ENCODE measurements at places on chromosomes 5 and 9. TPM values are rescaled to one million over a fixed set of nuclear protein-coding genes. Genes with fewer than 3 reads are reported as not detected.

DNA sequence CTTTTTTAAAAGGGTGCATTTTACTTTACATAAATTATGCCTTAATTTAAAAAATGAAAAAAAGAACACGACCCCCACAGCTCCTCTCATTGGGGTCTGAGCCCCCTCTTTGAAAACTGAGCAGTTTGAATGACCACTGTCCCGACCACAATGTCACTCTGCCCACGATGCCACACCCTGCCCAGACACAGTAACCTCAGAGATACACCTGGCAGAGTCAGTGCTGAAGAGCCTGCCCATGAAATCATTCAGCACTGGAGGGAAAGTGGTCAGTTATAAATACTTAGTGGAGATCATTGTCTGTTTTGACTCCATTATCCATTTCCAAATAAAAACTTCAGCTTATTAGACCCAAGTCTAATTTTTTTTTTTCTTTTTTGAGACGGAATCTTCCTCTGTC lies 49.3 kb downstream of the DNAJC21 start:
- no peak for DNase-seq

GRCh38 chr9:121216271-121216805 lies 14.7 kb upstream of the RAB14 start:
- no peak for DNase-seq

DNA sequence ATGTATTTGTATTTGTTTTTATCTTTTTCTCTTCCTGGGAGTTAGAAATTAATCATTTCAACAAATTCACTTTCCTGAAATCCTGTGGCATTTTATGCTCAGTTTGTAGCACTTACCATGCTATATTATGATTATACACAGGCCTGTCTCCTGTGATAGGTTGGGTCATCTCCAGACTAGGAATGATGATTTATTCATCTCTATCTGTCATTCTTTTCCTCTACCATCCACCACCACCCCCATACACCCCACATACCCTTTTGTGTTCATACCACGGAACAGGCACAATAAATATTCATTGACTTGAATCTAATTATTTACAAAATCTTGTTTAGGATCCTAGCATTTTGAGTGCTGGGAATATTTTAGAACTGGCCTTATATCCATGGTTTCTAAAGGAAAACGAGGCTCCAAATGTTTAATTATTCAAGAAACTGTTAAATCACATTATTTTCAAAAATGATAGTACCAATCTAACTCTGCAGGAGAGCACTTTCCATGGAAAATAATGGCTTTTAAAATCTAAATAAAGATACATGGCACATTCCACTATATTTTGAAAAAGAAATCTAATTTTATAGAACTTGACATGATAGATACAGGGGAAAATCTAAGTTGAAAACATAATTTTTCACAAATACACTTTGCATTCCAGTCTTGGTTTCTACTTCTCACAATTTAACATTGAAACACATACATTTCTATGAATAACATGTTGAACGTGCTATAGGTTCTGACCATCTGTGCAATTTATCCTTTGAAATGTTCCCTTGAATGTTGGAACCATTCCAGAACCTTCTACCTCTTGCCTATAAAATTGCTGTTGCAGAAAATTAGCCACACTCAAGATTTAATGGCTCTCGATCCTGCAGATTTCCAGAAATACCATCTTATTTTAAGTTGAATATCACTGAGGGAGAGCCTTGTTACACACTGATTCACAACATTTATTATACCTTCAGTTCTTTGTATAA lies 89.3 kb downstream of the STARD4 start:
- no peak for DNase-seq

GRCh38 chr9:80369641-80370040 lies 797.9 kb downstream of the TLE4 start:
- DNase-seq, result no peak

DNA sequence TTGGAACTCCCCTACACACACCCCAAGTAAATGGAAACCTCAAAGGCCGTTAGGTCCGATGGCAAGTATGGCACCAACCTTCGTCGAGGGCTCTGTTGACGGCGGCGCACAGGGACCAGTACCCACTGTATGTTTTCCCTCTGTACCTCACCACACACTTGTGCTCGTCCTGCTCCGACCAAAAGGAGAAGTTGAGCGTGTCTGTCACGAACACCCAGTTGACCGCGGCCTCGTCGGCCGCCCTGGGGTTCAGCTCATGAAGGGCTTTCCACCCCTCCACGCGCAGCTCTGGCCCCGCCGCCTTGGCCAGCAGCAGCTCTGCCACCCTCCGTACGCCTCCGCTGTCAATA lies 24.0 kb downstream of the HNRNPK start:
- no peak for DNase-seq

EGFLAM gene
- total RNA-seq, result 0.63 TPM

PCDHGA2 gene
- 0.10 TPM for total RNA-seq

CCDC192 gene
- total RNA-seq, result not detected

- no peak for DNase-seq
These were observed 149.6 kb downstream of the SNX18 start for GRCh38 chr5:54667136-54667535.

PCDHGC3 gene
- 36.1 TPM for total RNA-seq

BNC2 gene
- total RNA-seq, result 0.85 TPM

PALM2AKAP2 gene
- 8.9 TPM for total RNA-seq

- DNase-seq, result peak; percentile 80
These were observed 10.1 kb downstream of the EEIG1 start for GRCh38 chr9:127970401-127971313.

DNA sequence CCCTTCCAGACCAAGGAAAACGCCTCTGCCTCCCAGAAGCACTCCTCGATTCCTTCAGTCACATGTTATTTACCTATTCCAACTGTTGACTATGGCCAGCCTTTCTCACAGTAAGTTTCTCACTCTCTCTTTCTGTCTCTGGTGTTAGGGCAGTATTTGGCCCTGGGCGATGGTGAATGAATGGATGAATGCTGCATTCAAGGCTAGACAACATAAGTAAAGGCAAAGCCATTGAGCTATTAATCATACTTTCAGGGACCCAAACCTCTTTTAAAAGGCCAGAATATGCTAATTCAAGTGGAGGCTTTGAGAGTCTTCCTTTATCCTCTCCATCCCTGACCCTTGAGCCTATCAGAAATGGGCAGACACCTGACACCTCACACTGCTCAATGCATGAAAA lies 78.5 kb downstream of the SEC61B start:
- no peak for DNase-seq

- DNase-seq, result no peak
These were observed 714 bp upstream of the CETN3 start for GRCh38 chr5:90410178-90410762.

DNA sequence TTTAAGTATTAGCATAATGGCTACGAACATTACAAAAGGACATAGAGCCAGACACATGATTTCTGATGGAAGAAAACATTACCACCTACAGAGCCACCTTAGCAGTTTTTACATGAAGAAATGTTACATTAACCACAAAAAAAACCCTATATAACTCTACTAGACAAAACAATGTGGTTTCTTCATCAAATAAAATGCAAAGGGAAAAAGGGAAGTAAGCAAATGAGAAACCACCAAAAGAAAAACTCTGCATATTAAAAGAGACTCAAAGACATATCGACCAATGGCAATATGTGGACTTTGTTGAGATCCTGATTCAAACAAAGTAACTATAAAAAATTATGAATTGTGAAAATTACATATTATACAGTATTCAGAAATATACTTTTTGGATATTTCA lies 132.7 kb downstream of the TSSK1B start:
- DNase-seq, result no peak

GRCh38 chr5:71586052-71586940 lies 844 bp upstream of the MCCC2 start:
- DNase-seq, result peak; percentile 38

PCDHA9 gene
- total RNA-seq, result not detected

MARCOL gene
- total RNA-seq, result not detected

C9 gene
- total RNA-seq, result not detected

DNA sequence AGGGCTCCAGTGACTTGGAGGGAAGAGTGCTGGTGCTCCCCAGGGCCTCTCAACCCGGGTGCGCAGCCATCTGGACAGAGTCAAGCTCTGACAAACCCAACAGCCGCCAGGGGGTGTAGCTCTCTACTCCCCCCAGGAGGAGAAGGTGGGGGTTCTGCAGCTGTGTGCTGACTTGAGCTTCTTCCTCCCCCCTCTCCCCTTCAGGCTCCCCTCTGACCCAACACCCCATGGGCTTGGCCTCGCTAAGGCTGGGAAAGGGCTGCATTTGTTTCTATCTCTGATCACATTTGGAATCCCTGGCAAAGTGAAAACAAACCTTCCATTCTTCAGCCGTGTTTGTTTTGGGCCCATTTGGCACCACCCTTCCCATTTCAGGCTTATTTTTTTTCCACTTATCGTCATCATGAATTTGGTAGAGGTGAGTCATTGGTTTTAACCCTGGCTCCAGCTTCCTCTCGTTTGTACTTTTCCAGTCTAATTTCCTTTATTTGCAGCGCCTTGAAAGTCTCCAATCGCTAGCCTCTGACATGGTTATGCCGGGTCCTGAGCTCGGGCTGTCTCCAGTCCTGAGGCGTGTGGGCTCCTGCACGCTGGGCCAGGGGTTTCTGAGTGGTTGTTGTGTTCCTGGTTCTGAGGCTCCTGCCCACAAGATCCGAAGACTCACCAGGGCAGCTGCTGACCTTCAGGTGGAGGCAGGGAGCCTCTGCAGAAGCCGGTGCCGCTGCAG lies 36.1 kb downstream of the DAP start:
- DNase-seq, result peak; percentile 81

DNA sequence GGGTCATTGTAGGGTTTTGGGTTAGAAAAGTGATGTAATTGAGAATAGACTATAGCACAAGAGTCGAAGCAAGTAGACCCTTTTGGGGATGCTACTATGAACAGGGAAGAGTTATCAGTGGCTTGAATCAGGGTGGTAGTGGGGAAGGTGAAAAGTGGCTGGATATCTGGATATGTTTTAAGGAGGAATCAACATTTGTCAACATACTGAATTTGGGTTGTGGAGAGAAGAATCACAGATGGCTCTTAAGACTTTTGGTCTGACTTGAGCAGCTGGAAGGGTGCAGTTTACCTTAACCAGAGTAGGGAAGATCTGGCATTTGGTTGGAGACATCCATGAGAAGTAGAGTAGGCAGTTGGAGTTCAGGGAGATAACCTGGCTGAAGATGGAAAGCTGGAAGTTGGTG lies 38.5 kb upstream of the FCHO2 start:
- no peak for DNase-seq

- peak; percentile 59 for DNase-seq
These were observed 34.9 kb downstream of the ZNF354A start for GRCh38 chr5:178695556-178695955.

GRCh38 chr9:126490871-126491567 lies 122.7 kb upstream of the LMX1B start:
- DNase-seq, result no peak

DNA sequence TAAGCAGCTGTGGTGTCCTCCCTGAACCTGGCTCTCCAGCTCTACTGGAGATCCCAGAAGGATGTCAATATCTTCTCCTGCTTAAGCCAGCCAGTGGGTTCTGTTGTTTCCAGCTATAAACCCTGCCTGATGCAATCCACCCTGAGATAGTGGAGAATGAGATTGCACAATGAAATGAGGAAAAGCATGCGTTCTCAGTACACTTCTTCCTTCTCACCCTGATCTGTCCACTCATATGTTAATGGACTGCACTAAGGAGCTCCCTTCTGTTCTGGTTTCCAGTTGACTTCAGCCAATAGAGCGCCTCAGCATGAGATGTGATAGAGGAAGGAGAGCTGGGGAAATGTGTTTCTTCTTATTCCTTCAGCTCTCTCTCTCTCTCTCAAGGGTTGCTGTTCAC lies 40.0 kb upstream of the CDH6 start:
- DNase-seq, result no peak

DNA sequence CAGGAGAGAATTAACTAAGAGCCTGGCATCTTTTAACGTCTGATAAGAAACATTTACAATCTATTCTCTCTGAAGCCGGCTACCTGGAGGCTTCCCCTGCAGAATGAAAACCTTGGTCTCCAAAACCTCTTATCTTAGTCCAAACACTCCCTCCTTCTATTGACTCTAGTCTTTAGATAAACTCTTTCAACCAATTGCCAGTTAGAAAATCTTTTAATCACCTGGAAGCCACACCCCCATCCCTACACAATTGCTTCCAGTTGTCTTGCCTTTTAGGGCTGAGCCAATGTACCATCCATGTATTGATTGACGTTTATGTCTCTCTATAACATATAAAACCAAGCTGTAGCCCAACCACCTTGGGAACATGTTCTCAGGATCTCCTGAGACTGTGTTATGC lies 1343.1 kb upstream of the C9orf72 start:
- DNase-seq, result no peak

RPL37 gene
- 2,276 TPM for total RNA-seq

F12 gene
- total RNA-seq, result 9.7 TPM

FOXB2 gene
- not detected for total RNA-seq

DNA sequence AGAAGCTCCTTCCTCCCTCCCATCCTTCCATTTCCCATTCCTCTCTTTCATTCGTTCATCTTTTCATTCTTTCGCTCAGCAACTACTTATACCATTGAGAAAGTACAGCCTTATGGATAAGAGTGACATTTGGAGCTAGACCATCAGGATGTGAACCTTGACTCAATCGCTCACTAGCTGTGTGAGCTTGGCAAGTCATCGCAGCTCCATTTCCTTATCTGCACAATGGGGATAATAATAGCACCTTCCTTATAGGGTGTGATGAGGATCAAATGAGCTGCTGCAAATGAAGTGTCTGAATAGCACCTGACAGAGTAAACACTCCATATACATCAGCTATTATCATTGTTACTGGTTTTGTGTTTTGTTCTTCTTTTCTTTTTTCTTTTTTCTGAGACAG lies 28.1 kb upstream of the SYNPO start:
- DNase-seq, result no peak

DNA sequence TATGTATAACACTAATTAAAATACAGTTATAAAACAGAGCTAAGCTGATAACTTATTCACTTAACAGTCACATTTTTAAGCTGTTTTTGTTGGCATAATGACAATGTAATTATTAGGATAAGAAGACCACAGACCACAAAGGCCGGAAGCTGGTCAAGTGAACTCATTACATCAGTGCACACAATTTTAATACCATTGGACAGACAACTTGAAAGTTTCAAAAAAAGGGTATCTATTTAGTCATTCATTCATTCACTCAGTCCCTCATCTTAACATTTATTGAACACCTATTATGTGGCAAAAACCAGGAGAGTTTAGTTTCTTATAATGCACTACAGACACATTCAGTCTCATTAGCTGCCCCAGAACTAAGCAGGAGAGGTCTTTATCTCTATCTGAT lies 11.6 kb downstream of the ERP44 start:
- no peak for DNase-seq

- DNase-seq, result no peak
These were observed 694 bp upstream of the UAP1L1 start for GRCh38 chr9:137076636-137077009.

DNA sequence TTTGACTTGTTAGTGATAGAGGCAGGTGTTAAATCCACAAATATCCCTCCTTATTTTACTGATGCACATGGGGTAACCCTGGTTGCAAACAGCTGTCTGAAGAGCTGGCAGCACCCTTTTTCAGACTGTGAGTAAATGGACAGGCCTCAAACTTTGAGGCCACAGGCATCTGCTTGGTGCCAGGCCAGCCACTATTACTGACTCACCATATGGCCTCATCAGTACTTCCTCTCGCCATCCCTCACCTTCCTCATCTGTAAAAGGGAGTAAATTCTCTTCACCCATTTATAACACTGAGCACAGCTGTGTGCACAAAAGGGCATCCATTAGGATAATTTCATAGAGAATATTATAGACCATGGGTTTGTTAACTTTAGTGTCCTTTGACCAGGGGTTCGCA lies 11.9 kb upstream of the TNIP1 start:
- peak; percentile 81 for DNase-seq
